ENCODE measurements at places on chromosomes 6 and 20.

- DNase-seq: no peak
Observed at GRCh38 chr6:18245642-18246041, 18.7 kb downstream of the DEK start.

DNA sequence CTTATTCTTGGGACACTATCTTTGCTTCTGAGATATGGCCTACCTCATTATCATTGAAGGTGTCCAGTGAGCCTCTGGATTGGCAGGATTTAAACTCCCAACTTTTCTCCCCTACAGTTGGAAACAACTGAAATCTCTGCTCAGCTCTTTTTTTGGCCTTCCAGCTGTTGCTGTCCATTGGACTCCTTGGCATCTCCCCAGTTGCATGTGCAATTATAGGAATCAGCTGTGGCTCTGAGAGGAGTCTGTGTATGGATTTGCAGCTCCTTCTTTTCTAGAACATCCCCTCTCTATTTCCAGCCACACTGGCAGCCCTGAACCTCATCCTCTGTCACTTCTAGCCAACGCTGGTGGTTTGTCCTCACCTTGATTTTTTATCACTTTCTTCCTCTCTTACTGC lies 21.2 kb downstream of the RAB22A start:
- DNase-seq: no peak

DNA sequence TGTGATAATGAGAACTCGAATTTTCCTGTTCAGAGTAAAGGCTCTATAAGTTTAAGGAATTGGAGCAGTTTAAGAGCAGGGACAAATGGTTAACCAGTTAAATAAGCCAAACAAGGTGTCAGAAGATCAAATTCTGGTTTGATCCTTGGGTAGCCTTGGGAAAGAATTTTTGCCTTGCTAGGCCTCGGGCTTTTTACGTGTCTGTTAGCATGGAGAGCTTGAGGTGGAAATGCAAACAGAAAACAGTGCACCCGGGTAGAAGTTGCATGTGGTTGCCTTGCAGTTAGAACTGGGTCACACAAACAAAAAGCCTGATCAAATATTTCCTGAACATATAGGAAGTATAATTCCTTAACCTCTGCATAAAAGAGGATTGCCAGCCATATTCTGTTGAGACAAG lies 58.3 kb downstream of the RIN2 start:
- no peak for DNase-seq

DNA sequence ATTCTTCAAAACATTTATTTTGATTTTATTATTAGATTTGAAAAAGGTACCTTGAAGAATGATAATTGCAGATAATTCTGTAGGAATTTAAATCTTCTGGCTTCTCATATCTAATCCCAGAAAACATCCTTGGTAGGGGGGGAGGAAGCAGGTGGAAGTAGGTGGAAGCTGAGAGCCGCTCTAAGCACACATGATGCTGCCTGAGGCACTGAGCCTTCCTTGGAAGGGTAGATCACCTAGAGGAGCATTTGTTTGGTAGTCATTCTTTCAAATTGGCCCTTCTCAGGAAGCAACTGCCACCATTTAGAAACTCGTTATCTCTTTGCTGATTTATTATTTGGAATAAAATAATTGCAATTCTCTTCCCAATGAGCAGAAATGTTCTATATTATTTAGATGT lies 623.3 kb downstream of the CD109 start:
- no peak for DNase-seq

GRCh38 chr6:45617441-45617840 lies 239.7 kb upstream of the SUPT3H start:
- DNase-seq: no peak

DNA sequence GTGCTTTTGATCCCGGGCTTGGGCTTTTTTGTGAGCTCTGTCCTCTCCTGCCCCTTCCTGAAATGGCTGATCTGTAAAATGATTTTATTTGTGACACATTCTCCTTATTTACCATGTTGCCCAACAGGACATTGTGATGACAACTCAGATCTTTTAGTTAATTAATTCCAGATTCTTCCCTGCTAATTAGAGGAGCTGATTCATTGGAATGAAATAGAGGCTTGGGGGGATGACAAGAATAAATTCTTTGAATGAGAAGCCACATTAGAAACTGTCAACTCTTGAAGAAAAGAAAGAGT lies 26.1 kb upstream of the GABRR1 start:
- DNase-seq: no peak

GRCh38 chr20:39986173-39986904 lies 702.7 kb downstream of the MAFB start:
- peak; percentile 58 for DNase-seq

DNA sequence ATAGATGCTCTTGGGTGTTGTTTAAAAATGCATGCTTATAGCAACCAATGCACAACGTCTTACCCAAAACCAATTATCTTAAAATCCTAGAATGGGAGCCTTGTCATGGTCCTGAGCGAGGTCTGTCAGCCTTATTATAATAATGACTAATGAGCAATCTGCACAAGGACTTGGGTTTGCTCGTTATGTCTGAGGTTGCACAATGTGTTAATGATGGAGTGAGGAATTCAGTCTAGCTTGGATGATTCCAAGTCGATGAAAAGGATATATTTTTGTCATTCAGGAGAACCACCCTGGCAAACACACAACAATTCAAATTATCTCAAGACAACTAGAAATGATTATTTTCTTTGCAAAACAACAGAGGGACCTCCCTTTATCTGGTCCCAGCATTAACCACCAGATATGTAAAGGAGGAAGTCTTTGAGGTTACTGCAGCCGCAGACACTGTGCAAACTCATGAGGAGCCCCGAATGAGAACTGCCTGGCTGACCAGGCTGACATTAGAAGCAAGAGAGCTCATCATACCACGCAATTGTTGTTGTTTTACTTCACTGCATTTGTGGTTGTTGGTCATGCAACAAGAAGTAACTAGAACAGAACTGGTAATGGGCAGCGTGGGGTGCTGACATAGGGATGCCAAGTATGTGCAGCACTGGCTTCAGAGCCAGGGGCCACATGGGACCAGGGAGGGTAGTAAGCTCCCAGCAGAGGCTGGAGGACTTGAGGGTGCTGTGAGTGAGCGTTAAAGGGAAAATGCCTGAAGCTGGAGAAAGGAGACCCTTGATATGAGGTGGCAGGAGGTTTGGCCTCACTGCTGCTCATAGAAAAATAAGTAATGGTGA lies 488.3 kb downstream of the CDH26 start:
- no peak for DNase-seq

DNA sequence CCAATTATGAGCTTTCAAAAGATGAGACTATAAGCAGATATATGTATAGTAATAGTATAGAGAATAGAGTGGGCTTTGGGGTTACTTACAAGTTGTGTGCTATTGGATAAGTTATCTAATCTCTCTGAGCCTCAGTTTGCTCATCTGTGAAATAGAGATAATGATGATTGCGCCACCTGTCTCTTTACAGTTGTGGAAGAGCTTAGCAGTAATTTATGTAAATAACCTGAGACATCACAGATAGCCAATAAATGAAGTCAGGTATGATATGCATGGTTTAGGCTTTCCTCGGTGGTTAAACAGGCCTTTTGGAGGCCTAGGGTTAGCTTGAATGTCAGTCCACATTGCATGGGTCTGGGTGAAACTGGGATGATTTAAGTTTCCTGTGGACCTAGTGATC lies 29.8 kb upstream of the SCUBE3 start:
- no peak for DNase-seq

GRCh38 chr6:15533379-15534026 lies 129.3 kb downstream of the DTNBP1 start:
- peak; percentile 16 for DNase-seq

- DNase-seq: no peak
Observed at GRCh38 chr6:20827798-20828197, 293.5 kb downstream of the CDKAL1 start.

- DNase-seq: no peak
Observed at GRCh38 chr6:142842418-142843261, 102.3 kb downstream of the HIVEP2 start.

DNA sequence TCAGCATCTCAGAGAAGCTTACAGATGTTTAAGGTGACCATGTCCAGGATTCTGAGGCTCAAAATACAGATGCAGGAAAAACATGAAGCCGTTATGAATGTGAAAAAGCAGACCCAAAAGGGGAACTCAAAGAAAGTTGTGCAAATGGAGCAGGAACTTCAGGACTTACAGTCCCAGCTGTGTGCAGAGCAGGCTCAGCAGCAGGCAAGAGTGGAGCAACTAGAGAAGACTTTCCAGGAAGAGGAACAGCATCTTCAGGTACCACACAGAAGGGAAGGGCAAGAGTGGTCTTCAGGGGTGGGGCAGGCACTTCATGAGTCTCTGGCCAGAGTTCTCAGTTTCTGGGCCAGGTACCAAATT lies 15.2 kb downstream of the RNF8 start:
- no peak for DNase-seq

GRCh38 chr6:45987856-45988255 lies 27.8 kb downstream of the CLIC5 start:
- no peak for DNase-seq

- no peak for DNase-seq
Observed at GRCh38 chr6:89886378-89887120, 7.7 kb upstream of the GJA10 start.

DNA sequence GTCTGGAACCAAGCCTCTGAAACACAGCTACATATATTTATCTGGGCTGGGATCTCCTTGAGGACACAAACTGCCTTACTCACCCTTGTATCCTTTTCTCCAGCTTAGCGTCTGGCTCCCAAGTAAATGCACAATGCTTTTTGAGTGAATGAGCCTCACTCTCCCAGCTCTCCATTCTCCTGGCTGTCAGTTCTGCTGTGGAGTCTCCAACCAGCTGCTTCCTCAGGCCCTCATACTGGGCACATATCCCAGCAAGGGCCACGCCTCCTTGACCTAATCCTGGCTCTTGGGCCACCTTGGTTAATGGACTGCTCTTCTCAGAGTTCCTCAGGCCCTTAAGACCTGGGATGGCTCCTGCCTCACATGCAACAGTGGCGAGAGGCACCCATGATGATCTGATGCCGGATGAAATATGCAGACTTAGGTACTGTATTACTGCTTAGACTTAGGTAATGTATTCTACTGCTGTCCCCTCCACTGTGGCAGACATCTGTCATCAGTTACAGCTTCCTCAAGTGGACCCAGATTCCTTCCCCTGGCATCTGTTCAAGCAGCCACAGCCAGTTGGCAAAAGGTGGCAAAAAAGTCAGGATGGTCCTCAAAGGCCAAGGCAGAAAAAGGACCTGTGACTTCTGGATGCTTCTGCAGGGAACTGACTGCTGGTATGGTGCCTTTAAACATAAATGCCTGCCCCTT lies 16.5 kb downstream of the SNHG17 start:
- DNase-seq: no peak

DNA sequence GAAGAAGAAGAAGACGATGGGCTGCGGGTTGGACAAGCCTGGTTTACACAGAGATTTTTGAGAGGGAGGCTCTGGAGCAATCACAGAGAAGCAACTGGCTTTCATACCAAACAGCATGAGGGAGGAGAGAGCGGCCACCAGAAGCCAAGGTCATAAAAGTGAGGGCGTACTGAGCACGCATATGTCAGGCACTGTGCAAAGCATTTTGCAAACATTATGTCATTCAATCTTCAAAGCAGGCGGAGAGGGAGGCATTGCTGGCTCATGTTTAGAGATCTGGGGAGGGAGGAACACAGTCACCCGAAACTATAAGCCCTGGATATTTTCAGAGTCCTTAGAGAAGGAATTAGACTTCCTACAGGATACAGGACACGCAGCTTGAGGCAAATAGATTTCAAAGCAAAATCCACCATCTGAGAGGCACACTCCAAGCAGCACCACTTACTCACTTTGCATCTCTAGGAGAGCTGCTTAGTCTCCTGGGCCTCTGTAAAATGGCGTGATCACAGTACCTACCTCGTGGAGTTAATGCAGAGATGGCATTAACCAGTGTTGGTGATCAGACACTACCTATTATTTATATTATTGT lies 24.6 kb downstream of the RAMACL start:
- no peak for DNase-seq

- no peak for DNase-seq
Observed at GRCh38 chr20:61525781-61526431, 273.8 kb downstream of the CDH4 start.

GRCh38 chr6:148677594-148678476 lies 69.0 kb upstream of the UST start:
- DNase-seq: no peak

- peak; percentile 96 for DNase-seq
Observed at GRCh38 chr6:35920793-35921732, at the start of gene SRPK1. TSS of gene SRPK1 (minus strand) at chr6:35921098. CDS start at chr6:35921056, 42 bp downstream.

- no peak for DNase-seq
Observed at GRCh38 chr6:21808551-21809242, 215.1 kb downstream of the SOX4 start.

DNA sequence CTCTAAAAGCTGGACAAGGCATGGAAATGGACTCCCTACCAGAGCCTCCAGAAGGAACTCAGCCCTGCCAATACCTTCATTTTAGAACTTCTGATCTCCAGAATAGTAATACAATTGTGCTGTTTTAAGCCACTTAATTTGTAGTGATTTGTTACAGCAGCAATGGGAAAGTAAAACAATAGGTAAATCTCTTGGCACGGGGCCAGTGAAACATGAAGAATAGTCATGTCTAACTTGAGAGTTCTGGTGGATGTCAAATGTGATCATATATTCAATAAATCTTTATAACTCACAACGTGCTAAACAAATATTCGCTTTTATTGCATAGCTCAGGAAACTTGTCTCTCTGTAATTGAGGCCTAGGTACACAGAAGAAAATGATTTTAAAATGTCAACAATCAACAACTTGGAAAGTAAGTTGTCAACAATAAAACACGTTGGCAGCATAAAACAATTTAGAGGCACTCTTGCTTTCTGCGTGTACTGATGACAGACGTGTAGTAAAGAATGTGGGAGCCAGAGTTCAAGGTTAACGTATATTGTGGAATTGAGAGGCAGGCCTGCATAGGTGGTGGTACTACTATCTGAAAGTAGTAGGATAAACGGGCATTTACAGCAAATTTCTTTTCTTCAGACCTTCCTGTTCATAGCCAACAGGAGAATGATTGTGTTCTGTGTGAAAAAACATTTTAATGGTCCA lies 140.5 kb upstream of the OPRM1 start:
- no peak for DNase-seq

GRCh38 chr6:41040940-41041536 lies 1.2 kb upstream of the TSPO2 start:
- no peak for DNase-seq

DNA sequence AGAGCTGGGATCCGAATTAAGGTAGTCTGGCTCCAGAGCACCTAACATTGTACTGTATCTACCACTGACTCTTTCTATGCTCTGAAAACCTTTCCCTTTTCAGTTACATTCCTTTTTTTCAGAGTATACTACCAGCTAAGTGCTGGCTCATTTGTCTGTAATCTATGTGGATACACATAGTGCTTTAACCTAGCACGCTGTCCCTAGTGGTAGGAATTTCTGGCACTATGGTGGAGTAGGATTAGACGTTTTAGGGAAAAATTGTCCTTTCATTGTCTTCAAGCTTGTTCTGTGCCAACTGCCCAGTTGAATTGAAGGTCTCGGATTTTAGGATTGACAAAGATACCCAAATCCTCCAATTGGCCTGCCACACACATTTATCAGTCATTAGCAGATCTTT lies 259.1 kb upstream of the FERMT1 start:
- DNase-seq: no peak

GRCh38 chr6:5950361-5950785 lies 56.4 kb downstream of the NRN1 start:
- DNase-seq: no peak

GRCh38 chr6:76633259-76633658 lies 560.8 kb upstream of the IMPG1 start:
- DNase-seq: no peak

- no peak for DNase-seq
Observed at GRCh38 chr6:38221251-38221650, 401.7 kb downstream of the ZFAND3 start.

GRCh38 chr6:169622618-169623017 lies 79.2 kb downstream of the WDR27 start:
- no peak for DNase-seq

GRCh38 chr20:56733967-56734366 lies 104.9 kb downstream of the TFAP2C start:
- no peak for DNase-seq
